ENCODE measurements at places on chromosomes 4 and X. TPM values are rescaled to one million over a fixed set of nuclear protein-coding genes. Genes with fewer than 3 reads are reported as not detected.

- no peak for DNase-seq
These were observed 171.0 kb upstream of the ATOH1 start for GRCh38 chr4:93657527-93657926.

DNA sequence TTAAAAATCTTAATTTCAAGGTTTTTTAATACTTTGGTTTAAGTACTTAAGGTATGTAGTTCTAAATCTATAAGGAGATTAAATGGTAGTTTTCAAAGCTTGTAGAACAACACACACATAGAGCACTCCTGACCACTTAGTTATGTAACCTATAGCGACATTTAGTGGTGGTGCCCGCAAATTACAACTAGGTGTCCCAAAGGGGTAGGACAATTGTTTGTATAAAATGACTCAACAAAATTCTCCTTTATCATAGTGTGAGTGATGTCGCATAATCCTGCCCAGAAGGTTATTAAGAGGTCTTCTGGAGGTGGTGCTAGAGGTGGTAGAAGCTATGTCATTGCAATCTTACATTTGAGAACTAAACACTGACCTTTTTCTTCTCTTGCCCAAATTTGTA is 373.0 kb upstream of the RASGEF1B start:
- peak; percentile 78 for DNase-seq

Gene SRPK3
- 0.75 TPM for polyA plus RNA-seq

GRCh38 chr4:145732895-145733880 is 53.2 kb downstream of the C4orf51 start:
- peak; percentile 84 for DNase-seq

GRCh38 chr4:80219301-80220025 is 22.2 kb downstream of the PRDM8 start:
- no peak for DNase-seq

- no peak for DNase-seq
These were observed 2.5 kb downstream of the ARSJ start for GRCh38 chr4:113976741-113977525.

Gene LRCH2
- polyA plus RNA-seq, result 0.98 TPM

Gene ZNF711
- 20.6 TPM for polyA plus RNA-seq

DNA sequence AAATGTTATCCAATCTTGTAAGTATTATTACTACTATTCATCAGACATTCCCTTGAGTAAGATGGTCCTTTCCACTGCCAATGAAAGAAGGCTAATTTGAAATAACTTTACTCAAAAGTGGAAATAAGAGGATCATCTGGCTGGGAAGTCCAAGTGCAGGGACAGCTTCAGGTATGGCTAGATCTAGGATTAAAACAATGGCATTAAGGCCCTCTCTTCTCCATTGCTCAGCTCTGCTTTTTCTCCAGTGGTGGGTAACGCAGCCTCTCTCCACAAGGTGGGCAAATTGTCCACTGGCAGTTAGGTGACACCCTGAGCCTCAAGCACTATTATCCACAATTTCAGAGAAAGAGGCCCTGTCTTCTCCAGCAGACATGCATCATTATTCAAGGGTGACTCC is 66.7 kb upstream of the PGM2 start:
- DNase-seq, result no peak

GRCh38 chrX:1582686-1583437 is 8.5 kb upstream of the AKAP17A start:
- no peak for DNase-seq

Gene PSAPL1
- polyA plus RNA-seq, result 0.64 TPM

Gene ANKRD50
- polyA plus RNA-seq, result 3.1 TPM

Gene METTL14
- 17.2 TPM for polyA plus RNA-seq

DNA sequence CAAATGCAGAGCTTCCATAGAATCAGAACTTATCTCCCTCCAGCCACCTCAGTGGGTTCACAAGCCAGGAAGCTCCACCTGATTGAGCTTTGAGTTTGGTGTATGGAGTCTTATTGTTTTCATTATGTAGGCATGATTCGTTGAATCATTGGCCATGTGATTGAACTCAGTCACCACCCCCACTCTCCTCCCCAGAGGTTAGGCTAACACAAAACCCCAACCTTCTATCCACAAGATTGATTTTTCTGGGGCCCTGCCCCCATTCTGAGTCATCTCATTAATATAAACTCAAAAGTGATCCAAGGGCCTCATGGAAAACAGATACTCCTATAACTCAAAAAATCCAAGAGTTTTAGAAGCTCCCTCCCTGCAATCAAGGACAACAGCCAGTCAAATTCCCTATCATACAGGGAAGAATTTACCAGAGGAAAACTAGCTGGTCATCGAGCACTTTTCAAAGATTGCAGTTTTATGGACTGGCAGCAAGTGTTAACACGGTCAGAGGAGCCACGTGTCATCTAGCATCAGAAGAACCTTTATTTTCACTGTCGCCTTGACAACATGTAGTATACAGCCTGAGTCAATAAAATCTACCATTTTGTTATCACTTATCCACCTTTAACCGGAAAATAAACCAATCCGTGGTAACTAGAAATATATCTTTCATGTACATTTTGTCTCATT is 35.9 kb upstream of the GUCY1B1 start:
- no peak for DNase-seq

Gene COL25A1
- polyA plus RNA-seq, result 0.75 TPM

DNA sequence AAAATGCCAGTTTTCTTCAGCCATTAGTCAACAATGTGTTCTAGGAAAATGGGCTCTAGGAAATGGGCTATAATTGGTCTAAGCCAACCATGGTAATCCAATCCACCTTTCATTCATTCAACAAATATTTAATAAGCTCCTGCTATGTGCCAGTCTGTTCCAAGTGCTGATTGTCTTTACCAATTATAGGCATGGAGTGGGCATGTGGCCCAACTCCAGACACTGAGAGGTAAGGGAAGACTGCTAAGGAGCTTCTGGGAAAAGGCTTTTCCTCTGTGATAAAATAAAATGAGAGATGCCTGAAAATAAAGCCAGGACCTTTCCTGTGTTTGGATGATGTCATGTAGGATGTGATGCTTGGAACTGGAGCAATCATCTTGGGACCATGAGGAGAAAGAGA is 43.3 kb downstream of the HOPX start:
- DNase-seq, result no peak

DNA sequence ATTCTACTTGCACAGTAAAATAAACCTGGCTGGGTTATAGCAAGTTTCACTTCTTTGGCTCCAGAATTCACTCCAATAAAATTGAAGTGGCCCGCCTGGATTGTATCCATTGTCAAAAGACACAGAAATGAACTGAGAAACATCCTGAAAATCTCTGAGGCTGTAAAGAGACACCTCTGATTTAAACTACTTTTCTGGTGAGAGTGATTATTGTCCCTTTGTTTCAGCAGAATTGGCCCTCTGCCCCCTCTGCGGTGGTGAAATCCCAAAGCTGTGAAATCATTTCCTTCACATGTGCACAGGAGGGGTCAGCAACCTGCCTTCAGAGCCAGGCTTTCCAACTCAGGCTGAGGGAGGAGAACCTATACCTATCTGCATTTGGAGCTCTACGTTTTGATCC is 23.0 kb downstream of the GAB3 start:
- DNase-seq, result no peak

Gene CXCR3
- polyA plus RNA-seq, result 4.0 TPM

DNA sequence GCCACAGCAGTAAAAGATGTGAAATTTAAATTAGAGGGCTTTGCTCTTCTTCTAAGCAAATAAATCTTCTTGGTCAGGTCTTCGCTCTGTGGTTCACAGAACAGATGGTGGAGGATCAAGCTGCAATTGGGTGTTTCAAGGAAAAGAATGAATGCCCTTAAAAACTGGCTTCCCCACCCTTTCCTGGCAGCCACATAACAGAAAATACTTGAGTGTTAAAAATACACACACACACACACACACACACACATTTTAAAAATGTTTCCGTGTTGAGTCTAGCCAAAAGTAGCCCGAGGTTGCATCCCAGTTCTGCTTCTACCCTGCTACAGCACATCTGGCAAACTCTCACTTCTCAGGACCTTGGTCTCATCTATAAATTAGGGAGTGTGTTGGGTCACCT is 56.7 kb upstream of the FGFBP2 start:
- no peak for DNase-seq

GRCh38 chrX:47093248-47093647 is 15.0 kb downstream of the RGN start:
- no peak for DNase-seq

Gene GABRG1
- 0.02 TPM for polyA plus RNA-seq

- DNase-seq, result no peak
These were observed 168.6 kb downstream of the PTTG2 start for GRCh38 chr4:38128478-38129459.

DNA sequence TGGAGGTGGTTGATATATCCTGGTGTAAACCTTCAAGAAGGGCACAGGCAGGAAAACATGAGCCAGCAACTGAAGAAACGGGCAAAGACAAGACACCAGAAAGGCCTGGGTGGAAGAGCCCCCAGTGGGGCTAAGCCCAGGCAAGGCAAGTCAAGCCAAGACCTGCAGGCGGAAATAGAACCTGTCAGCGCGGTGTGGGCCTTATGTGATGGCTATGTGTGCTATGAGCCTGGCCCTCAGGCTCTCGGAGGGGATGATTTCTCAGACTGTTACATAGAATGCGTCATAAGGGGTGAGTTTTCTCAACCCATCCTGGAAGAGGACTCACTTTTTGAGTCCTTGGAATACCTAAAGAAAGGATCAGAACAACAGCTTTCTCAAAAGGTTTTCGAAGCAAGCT is 7.2 kb downstream of the ZFP42 start:
- DNase-seq, result no peak

- DNase-seq, result no peak
These were observed 78.5 kb downstream of the ANXA3 start for GRCh38 chr4:78629991-78630541.

GRCh38 chrX:43446752-43447151 is 209.3 kb upstream of the MAOA start:
- no peak for DNase-seq

GRCh38 chr4:169167957-169168858 is 102.5 kb downstream of the SH3RF1 start:
- no peak for DNase-seq

GRCh38 chr4:172392741-172393140 is 579.5 kb downstream of the GALNTL6 start:
- DNase-seq, result no peak

DNA sequence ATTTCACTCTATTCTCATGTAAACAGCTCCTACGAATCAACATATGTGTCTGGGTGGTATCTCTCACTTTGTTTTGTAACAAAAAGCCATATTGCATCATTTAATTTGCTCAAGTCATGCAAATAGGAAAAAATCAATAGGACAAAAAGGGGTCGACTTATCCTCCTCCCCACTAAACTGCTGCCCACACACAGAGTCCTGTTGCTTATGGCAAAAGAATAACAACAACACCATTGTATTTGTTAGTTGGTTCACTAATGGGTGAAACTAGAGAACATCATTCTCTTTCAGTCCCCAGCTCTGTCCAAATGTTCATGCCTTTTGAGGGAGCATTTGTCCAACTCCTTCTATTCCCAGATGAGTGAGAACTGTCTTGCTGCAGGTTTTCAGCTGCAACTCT is 2.1 kb downstream of the HHIP start:
- DNase-seq, result no peak

DNA sequence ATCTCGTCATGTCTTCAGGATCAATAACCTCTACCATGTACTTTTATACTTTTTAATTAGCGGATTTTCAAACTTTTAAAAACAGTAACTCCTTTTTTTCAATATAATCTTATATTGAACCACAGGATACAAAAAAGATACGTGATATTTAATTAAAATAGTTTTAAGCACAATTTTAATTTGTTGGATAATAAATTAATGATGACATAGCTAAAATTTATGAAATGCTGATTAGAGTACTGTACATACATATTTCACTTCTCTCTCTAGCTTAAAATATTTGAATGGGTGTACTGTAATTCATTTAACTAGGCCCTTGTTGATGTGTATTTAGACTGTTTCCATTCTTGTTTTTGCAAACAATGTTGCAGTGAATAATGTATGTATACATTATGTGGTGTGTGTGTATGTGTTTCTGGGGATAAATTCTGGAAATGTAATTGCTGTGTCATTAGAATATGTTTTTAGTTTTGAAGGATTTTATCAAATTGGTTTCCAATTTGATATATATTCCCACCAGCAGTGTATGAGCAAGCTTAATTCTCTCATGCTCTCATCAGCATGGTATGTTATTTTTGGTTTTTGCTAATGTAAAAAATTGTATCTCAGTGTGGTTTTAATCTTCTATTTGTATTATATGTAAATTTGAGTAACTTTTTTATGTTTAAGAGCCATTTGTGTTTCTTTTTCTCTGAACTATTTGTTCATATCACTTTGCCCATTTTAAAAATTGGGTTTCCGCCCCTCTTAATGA is 66.4 kb downstream of the CDKL5 start:
- no peak for DNase-seq

All from thymus (tissue), 14 donors.